Effector memory CD4-positive, alpha-beta T cell (primary cell): ENCODE measurements at places on chromosomes 7 and 10.

- no peak for DNase-seq
Measured at GRCh38 chr10:124308056-124308645, 110.6 kb downstream of the OAT start.

DNA sequence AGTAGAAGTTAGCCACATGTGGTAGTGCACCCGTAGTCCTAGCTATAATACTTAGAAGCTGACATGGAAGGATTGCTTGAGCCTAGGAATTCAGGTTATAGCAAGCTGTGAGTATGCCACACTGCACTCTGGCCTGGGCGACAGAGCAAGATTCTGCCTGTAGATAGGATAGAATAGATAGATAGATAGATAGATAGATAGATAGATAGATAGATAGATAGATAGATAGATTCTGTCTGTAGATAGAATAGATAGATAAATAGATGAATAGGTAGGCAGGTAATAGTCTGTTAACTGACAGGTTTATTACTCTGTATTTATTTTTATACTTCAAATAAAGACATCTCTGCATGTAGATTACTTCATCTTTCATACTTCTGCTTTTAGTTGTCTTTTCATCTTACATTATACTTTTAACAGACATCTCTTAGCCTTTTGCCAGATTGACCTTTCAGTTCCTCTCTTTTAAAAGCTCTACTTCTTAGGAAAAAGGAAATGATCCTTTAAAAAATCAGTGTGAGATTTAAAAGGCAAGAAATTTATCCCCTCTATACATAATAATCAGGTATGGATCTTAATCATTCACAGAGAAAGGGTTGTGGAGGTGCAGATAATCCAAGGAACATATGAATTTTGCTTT, 31.8 kb downstream of the CCAR1 start:
- no peak for DNase-seq

DNA sequence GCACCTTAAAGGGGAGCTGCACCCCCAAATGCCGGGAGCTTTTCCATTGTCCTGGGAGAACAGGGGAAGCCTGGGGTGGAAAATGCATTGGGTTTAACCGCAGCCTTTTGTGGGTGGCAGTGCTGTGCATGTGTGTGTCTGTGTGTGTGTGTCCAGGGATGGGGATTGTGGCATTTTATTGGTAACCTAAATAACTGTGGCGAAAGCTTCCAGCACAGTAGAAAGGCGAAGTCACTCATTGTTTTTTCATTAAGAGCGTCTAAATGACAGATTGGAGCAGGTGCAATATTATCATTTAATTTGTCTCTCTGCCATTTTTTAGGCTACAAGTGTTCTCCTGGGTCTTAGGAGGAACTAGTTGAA, 55.1 kb downstream of the INSIG1 start:
- DNase-seq: no peak

- no peak for DNase-seq
Measured at GRCh38 chr10:21326594-21327288, 198.7 kb downstream of the SKIDA1 start.

DNA sequence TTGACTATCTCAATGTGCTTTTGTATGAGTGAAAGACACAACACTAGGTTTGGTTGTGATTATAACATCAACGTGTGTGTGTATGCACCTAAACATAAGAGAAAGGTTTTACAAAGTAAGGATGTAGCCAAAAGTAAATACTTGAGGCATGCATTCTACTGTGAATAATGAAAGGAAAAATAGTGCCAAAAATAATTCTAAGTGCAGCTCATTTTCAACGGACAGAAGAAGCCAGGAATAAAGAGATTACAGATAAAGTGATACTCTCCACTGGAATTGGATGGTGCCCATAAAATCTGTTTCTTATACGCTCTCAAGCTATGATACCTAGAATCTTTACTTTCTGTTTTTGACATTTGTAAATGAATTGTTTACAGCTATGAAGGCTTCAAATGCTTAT, 135.0 kb upstream of the TMEM72 start:
- DNase-seq: no peak
